ENCODE measurements at places on chromosomes 4 and X.
A peak's percentile ranks its signal among the peaks of the same experiment; 100 is the strongest.

- DNase-seq: peak; percentile 54
These were observed 135.6 kb downstream of the TSPAN5 start for GRCh38 chr4:98522636-98523395.

DNA sequence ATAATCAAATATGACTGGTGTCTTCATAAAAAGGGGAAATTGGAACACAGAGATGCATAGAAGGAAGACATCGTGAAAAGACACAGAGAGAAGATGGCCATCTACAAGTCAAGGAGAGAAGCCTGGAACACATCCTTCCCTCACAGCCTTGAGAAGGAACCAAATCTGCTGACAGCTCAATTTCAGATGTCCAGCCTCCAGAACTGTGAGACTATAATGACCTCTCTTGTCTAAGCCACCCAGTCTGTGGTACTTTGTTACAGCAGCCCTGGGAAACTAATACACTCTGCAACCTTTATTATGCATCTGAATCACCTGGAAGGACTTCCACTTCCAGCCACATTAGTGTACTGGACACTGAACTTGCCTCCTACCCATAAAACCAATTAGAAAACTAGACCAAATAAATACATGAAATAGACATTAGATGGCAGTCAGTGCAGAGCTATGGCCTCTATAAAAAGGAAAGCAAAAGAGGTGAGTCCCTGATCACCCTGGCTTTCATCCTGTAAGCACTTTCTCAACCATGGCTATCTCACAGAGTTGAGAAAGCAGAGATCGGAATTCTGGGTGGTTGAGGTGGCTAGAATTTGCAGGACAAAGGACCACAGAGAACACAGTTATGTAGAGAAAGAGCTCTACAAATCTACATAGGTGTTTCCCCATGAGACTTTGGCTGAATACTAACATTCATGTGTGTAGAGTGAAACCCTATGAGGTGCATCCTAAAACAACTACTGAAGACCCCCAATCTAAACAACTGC is 25.7 kb downstream of the GAB3 start:
- DNase-seq: no peak

- no peak for DNase-seq
These were observed 935.0 kb upstream of the INTU start for GRCh38 chr4:126697748-126698147.

DNA sequence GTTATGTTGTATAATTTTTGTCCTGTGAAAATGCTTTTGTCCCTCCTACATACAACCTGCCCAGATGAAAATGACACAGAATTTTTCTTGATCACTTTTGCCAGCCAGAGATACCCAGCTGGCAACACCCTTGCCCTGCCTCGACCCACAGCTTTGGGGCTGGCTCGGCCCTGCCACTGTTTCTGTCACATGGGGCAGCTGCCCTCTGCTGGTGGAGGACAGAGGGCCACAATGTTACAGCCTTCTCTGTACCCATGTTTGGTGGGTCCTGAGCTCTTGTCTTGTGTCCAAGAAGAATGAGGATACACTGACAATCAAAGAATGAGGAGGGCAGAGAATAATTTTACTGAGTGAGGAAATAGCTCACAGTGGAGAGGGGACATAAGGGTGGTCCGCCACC is 31.1 kb downstream of the BMP15 start:
- no peak for DNase-seq

- DNase-seq: no peak
These were observed 6.8 kb upstream of the ANAPC4 start for GRCh38 chr4:25370242-25370641.

- DNase-seq: no peak
These were observed 473 bp upstream of the TKTL2 start for GRCh38 chr4:163474027-163474426.

DNA sequence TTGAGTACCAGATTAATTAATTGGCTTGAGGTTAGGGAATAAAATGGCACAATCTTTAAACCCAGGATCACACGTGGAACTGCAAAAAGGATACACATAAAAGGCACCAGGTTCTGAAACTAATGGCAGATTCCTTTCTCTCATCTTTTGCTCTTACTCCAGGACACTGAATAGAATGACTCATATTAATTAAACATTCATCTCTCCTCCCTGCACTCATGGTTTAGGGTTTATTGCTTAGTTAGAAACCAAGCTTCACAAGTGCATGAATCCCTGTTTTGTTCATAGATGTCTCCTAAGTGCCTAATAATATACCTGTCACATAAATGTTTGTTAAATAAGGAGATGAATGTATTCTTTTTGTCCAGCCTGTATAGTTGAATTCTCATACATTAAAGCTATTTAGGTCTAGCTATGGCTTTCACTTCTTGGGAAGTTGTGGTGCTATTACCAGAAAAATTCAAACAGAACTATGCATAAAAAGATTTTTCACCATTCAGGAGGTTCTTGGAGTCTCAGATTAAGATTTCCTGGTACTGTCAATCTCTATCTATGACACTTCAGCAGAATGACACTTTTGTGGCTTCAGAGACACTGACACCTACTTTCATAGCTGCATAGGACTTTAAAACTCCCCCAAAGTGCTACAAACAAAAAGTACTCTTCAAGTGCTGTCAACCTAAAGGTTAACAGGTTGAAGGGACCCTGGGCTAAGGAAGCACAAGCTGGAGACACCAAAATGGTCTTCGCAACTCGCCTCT is 7.4 kb downstream of the CORIN start:
- DNase-seq: no peak

DNA sequence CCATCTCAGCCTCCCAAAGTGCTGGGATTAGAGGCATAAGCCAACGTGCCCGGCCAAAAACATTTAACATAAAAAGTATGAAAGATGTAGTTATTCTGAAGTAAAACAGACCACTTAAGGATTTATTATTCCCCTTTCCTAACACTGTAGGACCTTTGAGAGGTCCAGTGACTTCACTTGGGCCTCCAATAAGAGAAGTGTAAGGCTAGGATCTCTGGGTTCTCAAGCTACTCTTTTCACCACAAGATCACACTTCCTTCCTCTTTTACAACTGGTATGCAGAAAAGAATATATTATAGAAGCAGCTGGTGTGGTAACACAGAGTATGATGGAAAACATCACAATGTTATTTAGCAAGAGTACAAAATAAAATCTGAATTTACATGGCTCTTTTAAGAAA is 30.2 kb upstream of the CCNG2 start:
- no peak for DNase-seq

DNA sequence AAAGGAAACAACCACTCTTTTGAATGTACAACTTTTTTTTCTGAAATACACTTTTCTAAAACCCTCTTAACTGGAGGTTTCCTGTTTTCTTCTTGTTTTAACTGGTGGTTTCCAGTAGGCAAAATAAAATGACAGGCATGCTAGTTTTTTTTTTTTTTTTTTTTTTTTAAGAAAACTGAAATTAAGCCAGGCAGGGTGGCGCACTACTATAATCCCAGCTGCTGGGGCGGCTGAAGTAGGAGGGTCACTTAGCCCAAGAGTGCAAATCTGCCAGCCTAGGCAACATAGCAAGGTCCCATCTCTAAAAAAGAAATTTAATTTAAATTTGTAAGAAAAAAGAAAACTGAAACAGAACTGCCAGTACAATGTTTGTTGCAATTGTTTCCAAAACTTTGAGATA is 44.0 kb downstream of the TMEM144 start:
- no peak for DNase-seq

GRCh38 chrX:121831601-121832000 is 784.2 kb downstream of the GLUD2 start:
- no peak for DNase-seq

DNA sequence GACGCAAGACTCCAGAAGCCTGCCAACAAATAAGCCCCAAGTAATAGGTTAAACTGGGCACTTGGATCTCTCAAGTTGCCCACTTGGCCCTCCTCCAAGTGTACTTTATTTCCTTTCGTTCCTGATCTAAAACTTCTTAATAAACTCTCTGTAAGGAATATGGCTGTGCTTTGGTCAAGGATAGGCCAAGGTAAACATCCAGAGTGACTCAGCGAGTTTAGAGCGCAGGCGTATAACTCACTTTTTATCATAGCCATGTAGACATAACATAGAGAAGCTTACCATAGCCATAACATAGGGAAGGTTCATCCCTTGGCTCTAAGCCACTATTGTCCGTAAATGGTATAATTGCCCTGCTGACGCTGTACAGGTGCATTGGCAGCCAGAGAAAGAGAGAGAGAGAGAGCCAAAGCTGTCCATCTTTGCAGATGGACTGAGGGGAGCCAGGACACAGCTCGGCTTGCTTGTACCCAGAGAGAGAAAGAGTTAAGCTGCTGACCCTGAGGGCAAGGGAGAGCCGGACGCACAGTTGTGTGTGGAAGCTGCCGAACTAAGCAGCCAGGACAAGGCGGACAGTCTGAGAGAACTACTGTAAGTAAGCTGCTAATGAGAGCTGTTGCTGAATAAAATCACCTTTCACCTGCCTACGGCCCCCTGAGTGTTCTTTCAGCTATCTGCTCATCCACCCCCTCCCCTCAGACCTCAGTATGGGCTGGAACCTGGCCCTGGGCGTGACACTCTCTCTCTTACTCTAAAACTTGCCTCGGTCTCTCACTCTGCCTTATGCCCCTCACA is 1.8 kb downstream of the TLR1 start:
- DNase-seq: no peak

GRCh38 chrX:129347291-129347690 is 176.0 kb downstream of the SMARCA1 start:
- DNase-seq: no peak

GRCh38 chr4:150363721-150364688 is 217.9 kb upstream of the MAB21L2 start:
- no peak for DNase-seq

GRCh38 chrX:24838629-24839028 is 144.9 kb downstream of the POLA1 start:
- peak; percentile 53 for DNase-seq
